NCI-H2081 treated with DMSO at 0.1 percent for 48 hours (cell line): ENCODE measurements at places on chromosomes 7 and 10.

DNA sequence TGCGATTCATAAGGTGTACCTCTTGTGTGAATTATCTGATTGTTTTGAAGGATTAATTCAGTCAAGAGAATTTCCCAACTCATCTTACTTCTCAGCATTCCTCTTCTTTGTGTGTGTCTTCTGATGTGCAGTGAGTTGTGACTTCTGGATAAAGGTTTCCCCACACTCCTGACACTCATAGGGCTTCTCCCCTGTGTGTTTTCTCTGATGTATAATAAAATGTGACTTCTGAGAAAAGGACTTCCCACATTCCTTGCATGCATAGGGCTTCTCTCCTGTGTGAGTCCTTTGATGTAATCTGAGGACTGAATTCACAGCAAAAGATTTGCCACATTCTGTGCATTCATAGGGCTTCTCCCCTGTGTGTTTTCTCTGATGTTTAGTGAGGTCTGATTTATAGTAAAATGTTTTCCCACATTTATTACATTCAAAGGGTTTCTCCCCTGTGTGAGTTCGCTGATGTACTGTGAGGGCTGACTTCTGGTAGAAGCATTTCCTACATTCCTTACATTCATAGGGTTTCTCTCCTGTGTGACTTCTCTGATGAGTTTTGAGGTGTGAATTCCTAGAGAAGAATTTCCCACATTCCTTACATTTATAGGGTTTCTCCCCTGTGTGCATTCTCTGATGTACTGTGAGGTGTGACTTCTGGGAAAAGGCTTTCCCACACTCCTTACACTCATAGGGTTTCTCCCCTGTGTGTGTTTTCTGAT is 24.2 kb downstream of the ZNF25 start:
- no peak for DNase-seq

DNA sequence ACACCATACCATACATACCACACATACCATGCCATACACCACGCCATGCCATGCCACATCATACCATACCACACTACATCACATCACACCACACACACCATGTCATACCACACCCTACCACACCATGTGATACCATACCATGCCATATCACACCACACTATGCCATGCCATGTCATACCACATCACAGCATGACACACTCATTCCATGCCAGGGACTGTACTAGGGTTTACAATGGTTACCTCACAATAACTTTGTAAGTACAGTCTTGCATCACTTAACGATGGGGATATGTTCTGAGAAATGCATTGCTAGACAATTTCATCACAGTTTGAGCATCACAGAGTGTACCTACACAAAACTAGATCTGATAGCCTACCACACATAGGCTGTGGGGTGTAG is 14.5 kb downstream of the PYROXD2 start:
- DNase-seq: no peak

DNA sequence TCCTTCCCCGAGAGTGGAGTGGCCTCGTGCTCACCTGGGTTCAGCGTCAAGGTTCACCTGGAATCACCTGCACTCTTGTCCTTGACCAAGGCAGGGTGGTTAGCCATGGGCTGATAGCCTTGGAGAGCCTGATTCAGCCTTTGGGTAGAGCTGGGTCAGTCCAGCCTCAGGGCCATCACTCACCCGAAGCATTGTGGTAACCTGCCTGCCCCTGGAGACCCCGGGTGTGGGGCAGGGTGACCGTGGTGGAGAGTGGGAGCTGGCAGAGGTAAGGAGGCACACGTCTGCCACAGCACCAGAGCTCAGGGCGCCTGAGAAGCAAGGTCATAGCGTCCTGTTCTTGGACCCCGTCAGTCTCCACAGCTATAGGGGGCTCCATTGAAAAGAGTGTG is 27.8 kb upstream of the WDFY4 start:
- no peak for DNase-seq

- no peak for DNase-seq
Observed at GRCh38 chr7:70680306-70680705, 451.6 kb upstream of the GALNT17 start.

GRCh38 chr10:45308707-45309106 is 6.7 kb downstream of the OR13A1 start:
- no peak for DNase-seq

- DNase-seq: no peak
Observed at GRCh38 chr10:42979181-42979580, 97.7 kb upstream of the RET start.

DNA sequence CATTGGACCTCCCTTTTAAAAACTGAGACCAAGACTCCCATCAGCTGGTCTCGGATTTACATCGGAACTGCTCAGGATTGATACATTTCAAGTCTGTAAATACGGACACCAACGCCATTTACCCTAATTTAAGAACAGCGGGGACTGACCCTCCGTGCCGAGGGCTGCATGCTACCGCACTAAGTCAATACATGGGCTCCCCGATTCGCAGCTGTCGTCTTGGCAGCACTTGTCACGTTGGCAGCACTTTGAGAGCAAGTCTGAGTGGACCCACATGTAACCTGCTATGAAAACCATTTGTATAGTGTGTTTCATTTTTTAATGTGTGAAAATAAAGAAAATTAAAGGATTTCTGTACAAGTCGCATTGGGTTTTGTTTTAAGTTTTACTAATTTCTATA is 83.4 kb downstream of the EZH2 start:
- DNase-seq: no peak

GRCh38 chr7:142856565-142857245 is 1.8 kb downstream of the EPHB6 start:
- DNase-seq: no peak

GRCh38 chr10:90969947-90970673 is 49.2 kb upstream of the ANKRD1 start:
- DNase-seq: no peak

- DNase-seq: no peak
Observed at GRCh38 chr7:114102996-114103395, 184.2 kb upstream of the PPP1R3A start.

DNA sequence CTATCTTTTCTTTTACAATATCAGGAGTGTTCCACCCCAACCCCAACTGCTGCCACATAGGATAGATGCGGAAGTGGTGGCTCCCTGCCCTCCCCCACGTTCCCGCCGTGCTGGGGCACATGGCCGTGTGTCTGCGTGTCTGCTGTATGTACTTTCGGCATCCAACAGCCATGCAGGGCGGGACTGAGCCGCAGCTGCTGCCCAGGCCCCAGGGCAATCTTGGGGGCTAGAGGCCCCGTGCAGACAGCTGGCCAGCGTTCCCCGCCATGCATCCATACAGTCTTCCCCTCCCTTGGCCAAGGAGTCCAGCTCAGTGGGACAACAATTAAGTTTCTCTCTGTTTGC is 162.7 kb downstream of the DGKB start:
- DNase-seq: no peak

DNA sequence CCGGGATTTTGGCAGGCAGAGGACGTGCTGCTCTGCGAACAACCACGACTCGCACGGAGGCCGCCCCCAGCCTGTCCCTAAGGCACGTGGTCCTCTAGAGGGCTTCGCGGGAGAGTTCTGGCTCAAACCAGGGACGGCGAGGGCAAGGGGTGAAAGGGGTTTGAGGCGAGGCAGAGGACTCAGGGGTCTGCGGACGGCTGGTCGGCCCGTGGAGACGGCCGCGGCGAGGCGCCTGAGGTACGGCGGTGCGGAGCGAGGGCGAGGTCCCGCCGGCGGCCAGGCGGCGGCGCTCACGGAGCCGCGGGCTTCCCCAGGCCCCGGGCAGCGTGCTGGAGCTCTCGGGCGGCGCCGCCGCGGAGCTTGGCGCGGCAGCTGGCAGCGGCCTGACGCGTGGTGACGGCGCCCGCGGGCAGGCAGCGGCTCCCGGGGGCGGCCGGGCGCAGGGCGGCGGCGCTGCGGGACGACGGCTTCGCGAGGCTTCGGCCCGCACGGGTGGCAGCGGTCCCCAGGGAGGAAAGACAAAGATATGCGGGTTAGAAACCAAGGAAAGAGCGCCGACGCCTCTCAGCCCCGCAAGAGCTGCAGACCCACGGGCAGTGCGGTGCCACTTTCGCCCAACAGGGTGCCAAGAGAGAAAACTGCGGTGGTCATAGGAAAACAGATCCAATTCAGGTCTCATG is 44.8 kb downstream of the ZNF800 start:
- peak; percentile 32 for DNase-seq

DNA sequence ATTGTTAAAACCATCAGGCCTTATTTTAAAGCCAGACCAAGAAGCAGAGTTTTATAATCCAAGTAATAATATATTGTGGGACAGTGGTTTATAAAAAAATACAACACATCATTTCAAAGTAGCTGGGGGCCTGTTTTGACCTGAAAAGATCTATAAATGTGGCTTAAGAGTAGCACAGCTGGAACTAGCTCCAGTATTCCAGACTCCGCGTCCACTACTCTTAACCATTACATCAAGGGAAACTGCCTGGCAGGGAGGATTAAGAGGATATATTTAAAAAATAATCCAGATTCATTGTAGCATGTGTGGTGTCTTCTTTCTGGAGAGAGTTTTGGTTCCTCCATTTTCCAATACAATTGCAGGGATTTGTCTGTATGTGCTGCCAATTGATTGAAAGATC is 67.3 kb downstream of the MET start:
- no peak for DNase-seq

DNA sequence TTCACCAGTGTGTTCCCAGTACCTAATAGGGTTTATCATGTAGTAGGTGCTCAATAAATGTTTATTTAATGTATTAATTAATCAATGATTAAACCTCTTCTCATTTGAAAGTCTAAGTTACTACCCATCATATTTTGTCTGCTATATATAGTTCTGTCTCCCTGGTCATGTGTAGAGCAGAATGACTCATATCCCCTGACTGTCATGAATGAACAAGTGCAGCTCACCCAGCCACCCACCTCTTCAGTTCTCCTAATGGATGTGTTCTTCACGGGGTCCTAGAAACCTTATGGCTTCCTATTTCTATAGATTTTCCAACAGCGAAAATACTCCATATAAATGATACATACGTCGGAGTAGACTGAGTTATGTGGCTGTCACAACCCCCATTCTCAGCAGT is 64.5 kb downstream of the HIF1AN start:
- DNase-seq: no peak

GRCh38 chr10:101848894-101849351 is 5.3 kb upstream of the KCNIP2 start:
- DNase-seq: no peak

- no peak for DNase-seq
Observed at GRCh38 chr10:102280397-102281101, 35.2 kb downstream of the GBF1 start.

DNA sequence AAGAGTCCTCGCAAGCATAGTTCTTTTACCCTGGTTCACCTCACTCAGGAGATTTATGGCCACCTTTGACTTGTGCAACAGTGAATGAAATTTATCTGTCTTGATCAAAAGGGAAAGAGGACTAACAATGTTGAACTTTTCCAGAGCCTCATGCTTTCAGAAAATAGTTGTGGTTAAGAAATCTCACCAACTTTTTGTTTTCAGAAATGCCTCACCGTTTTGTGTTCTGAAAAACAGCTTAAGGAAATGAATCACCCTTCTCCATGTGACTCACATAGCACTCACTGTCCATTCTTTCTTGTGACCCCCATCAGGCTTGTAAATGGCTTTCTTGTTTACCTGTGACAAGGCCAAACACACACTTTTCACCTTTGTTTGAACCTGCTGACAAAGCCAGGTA is 148.6 kb upstream of the FAM3C start:
- DNase-seq: no peak

DNA sequence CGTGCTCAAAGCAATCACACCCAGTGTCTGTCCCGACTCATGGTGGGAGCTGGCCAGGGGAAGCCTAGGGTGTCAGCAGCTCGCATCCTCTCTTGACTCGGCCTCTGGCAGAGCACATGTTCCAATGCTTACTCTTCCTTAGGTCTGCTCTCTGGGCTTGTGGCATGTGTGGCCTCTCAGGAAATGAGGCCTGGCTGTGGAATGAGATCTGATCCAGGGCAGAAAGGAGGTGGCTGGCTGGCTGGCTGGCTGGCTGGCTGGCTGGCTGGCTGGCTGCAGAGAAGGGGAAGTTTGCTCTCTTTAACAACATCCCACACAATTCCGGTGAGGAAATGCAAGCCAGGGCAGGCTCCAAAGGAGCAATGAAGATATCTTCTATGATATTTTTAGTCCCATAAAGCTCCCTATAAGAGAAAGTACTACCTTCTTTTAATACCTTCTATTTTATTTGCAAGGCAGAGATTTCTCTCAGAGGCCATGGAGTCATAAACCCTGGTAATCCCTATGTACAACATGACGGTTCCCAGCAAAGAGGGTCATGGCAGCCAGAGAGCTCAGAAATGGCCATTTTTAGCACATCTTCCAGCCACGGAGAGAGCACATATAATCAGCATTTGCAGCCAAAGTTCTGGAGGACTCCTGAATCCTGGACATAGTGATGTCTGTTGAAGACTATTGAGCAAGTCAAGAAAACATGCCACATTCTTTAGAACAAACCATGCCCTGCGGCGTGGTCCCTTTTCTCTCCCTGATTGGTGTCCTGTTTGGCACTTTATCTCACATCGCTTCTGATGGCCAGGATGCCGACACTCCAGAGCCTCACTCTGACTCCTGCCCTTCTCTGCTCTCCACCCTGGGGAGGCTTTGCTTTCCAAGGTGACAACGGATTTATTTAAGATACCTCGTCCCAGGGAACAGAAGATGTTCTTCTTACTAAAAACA is 153.7 kb downstream of the FANK1 start:
- DNase-seq: no peak

DNA sequence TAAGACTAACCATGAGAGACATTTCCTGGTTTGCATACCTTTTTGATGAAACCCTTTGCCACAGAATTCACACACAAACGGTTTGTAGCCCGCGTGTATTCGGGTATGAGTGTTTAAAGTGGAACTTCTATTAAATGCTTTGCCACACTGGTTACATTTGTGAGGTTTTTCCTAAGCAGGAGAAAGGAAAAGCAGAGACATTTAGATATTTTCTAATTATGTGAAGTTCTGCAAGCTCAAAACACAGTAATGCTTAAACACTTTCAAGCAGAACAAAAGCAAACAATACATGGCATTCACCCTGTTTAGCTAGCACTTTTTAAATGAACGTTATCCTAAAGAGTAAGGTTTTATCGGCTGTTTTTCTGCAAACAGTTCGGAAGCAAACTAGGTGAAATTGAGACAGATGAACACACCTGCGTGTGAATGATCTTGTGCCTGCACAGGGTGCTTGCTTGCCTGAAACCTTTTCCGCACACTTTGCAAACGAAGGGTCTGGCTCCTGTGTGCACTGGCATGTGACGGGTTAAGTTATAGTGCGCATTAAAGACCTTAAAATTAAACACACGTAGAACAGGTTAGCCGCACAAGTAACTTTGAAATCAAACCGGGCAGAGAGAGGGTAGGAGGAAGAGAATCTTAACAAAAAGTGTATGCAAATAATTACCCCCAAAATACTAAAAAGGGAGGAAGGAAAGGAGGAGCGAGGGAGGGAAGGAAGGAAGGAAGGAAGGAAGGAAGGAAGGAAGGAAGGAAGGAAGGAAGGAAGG is 1.6 kb downstream of the FEZF1 start:
- DNase-seq: no peak

- DNase-seq: no peak
Observed at GRCh38 chr7:90396420-90396819, 6.8 kb upstream of the CLDN12 start.

DNA sequence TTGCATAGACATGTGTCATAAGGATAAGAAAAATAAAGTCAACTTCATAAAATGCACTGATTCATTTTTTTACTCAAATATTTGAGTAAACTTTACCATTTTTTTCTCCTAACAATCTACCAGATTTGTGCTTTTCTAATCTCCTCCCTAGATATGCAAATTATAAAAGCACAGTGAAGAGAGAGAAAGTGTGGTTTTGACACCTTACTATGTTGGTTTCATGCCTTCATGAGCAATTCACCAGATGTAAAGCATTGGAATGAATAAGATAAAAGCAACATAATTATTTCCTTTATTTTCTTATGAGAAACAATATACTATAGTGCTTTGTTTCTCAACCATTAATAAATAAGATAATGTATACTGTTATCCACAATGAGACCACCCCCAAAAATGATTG is 432.5 kb upstream of the PCDH15 start:
- no peak for DNase-seq
